ENCODE measurements at places on chromosomes 1 and 21. TPM values are rescaled to one million over a fixed set of nuclear protein-coding genes. Genes with fewer than 3 reads are reported as not detected.
A peak's percentile ranks its signal among the peaks of the same experiment; 100 is the strongest.

The VWA5B1 gene
- total RNA-seq = not detected

DNA sequence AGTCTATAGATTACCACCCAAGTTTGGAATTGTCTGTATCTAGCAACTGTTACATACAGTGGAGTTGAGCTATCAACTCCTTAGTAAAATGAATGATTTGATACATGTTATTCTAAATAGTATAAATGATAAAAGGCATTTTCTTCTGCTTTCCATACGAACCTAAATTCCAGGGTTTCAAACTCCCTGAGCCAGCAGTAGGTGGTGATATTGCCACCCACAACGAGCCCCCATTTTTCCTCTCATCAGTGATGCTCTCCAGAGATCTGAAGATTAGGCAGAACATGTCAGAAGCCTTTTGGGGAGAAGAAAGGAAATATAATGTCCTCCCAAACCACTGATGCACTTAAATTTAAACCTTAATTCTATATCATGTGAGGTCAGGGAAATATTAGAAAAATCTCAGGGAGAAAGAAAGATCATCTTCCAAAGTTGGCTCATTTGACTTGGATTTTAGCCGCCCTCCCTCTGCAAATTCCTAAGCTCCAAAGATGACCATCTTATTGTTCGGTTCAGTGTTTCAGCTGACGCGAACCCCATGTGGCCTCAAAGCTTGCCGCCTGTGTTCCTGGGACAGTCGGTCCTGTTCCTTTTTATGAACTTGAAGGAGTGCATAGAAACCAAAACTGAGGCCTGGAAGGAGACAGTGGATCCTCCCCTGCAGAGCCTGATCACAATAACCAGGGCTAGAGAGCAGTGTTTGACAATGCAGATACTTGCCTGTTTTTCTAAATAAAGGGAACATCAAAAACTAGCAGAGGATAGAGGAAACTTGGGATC, 2.3 kb downstream of the EVA1C start:
- DNase-seq = peak; percentile 51

The S100A14 gene
- total RNA-seq = 1,221 TPM

The TPTE gene
- not detected for total RNA-seq

DNA sequence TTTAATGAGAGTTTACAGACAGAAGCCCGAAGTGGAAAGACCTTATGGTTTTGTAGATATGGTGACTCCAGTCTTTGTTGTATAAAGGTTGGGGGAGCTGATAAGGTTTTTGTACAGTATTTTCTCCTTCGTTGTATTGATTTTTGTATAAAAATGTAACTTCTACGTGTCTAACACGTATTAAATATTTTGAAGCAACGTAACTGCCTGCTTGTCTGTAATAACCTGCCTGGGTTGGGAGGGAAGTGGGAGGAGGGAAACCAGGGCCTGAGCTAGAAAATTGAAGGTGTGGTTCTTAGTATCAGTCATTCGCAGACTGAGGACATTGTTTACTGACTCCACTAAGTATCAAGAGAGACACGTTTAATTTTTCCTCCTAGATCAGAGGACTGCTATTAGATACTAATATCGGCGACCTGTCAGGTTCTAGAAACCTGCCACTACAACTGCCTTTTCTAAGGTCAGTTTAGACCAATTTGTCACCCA, 2.2 kb downstream of the IER5 start:
- DNase-seq = peak; percentile 77

DNA sequence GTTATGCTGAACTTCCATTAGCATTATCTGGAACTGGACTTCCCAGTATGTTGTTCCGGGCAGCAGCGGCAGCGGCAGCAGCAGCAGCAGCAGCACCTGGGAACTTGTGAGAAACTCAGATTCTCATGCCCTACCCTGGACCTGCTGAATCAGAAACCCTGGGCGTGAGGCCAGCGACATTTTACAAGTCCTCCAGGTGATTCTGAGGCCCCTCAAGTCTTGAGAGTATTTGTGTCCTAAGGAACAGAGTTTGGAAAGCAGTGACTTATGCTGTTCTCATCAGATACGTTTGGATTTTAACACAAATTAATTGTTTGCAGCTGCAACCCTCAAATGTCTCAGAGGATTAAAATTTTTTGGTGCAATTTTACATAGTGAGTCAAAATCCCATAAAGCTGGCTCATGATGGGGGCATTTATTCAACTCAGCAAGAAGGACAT, 157.2 kb upstream of the KAZN start:
- no peak for DNase-seq

DNA sequence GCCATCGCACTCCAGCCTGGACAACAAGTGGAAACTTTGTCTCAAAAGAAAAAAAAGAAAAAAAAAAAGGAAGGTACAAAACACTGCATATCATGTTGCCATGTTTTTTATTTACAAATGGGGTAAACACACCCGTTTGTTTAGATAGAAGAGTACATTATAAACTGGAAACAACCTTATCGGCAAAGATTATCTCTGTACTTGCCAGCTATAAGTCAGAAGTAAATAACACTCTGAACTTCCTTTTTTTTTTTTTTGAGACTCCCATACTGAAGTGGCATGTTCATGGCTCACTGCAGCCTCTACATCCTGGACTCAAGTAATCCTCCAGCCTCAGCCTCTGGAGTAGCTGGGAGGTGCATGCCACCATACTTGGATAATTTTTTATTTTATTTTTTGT, 21.9 kb downstream of the USP48 start:
- no peak for DNase-seq

GRCh38 chr1:198297281-198297680, 140.5 kb downstream of the NEK7 start:
- DNase-seq = no peak

DNA sequence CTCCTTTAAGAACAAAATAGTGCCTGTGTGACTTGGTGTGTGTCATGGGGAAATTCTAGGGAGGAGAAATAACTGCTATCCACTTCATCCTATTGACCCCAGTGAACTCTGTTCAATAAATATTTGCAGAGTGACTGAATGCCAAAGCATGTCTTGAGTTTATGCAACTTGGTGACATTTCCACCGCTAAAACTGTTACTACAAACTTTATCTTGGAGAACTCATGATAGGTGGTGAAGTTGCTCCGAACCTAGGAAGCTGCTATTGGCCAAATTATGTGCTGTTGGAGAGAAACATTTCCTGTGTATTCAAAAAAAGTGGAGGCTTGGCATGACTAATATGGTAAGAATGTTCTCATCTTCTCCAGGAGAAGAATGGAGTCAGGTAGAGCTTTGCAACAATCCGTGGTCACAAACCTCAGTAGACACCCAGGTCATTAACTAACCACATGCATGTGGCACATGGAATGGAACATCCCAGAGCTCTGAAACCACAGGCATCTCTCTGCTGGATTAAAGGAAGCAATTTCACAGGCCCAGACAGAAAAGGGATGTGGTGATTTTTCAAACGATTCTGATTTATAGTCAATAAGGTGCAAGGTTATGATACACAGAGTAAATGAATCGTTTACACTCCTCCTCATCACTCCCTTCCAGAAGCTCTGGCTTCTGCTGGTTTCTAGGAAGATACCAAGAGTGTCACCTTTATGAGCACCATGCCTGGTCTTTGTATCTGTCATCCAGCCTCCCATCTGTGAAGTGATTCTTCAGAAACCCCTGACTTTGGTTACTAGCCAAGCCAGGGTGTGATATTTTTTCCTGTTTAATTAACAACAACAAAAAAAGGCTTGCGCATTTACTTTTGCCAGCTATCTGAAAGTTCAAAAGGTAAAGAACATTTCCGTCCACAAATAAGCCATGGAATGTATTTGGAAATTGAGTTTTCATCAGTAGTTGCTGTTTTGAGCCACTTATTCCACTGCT, 361.1 kb downstream of the TGFB2 start:
- peak; percentile 97 for DNase-seq

The PRDM15 gene
- 6.1 TPM for total RNA-seq

The OR2L8 gene
- total RNA-seq = not detected

- DNase-seq = peak; percentile 66
These were observed 136.3 kb downstream of the DUSP10 start for GRCh38 chr1:221605569-221605968.

GRCh38 chr1:199561334-199561733, 466.2 kb upstream of the NR5A2 start:
- no peak for DNase-seq

- no peak for DNase-seq
These were observed 496.1 kb downstream of the PTPRU start for GRCh38 chr1:29732453-29732852.

GRCh38 chr1:150775276-150775675, 9.7 kb upstream of the CTSS start:
- DNase-seq = no peak

DNA sequence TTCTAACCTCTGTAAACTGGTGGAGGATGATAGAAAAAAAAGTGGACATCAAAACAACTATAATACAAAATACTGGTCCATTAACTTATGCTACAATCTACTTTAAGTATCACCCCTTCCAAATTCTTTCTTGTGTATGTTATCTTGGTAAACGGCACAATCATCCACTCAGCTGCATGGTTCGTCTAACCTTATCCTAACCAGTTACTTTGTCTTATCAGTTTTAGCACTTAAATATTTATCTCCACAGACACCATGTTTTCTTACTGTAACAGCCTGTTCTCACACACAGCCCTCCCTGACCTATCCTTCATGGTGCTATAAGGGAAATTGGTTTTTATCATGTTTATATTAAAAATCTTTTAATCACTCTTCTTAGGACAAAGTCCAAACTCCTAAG, 157.2 kb downstream of the PTGER3 start:
- DNase-seq = no peak

DNA sequence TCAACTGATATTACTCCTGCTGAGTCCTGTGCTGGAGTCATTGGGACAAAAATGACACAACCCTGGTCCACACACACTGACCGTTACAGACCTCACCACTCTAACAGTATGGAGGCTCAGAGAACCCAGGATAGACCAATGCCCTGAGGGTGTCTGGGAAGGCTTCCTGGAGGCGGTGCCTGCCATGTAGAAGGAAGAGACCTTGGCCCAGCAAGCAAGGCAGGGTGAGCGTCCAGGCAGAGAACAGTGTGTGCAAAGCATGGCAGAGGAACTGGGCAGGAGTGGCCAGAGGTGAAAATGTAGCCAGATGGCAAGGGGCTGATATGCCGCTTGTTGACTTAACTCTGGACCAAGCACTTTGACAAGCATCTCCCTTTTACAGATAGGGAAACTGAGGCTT, 85.5 kb downstream of the VWA5B1 start:
- DNase-seq = no peak

DNA sequence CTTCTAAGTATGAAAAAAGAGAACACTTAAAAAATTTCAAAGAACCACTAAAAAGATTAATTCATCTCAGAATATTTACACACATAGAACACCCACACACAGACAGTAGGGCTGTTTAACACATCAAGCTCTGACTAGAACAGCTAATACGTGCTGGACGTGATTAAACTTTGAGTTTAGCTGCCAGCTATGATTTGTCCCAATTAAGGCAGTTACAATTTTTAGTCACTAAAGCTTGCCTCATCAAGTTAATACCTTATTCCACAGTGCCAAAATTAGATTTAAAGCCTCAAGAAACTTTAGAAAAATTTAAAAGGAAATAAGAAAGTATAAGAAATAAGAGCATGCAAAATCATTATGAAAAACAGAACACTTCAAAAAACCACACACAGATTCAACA, 18.9 kb downstream of the SLC16A1 start:
- DNase-seq = peak; percentile 87

- peak; percentile 68 for DNase-seq
These were observed 2.8 kb downstream of the MYCL start for GRCh38 chr1:39898648-39899603.

GRCh38 chr1:167770127-167770526, 48.3 kb downstream of the MPZL1 start:
- no peak for DNase-seq

The BGLAP gene
- total RNA-seq = not detected

The BRDT gene
- total RNA-seq = not detected
